ENCODE measurements at places on chromosomes 12 and 14.

DNA sequence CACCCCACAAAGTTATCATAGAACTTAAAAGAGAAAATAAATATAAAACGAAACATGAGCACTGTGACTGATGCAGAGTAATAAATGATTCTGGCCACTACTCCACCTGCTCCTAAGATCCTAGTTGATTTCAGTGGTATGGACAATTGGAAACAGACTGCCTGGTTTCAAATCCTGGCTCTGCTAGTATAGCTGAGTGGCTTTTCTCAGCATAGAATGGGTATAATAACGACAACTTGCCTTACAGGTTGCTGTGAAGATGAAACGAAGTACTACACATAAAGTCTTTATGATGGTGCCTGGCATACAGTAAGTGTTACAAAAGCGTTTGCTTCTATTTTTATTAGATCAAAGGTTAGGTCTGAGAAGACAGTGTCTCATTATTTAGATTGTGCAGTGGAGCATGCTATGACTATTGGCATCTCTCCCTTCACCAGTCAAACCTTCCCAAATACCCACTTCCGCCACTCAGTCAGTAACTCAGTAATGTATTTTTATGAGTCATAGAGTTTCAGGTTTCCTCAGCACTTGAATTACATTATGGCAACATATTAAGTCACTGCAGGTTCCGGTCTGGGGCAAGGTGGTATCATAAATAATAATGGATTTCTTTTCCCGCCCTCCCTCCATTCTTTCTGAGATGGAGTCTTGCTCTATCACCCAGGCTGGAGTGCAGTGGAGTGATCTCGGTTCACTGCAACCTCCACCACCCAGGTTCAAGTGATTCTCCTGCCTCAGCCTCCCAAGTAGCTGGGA is 29.7 kb upstream of the NR2C1 start:
- DNase-seq, result peak; percentile 31

- DNase-seq, result no peak
Measured at GRCh38 chr14:99538275-99538674, 57.1 kb downstream of the CCNK start.

DNA sequence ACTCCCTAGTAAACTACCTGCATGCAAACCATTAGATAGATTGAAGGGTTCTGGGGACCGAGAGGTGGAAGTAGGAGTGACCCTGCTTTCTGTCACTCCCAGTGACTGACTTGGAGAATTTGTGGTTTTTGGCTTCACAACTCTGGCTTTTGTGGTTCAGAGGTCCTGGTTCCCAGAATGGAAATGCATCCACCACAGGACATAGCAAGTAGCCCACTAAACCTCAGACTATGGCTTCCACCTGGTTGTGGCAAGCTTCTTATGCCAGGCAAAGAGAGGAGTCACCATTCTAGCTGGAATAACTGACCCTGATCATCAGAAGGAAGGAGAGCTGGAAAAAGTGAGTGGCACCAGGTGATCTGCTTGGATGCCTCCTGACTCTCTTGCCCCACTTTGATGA is 162.4 kb upstream of the TMEM260 start:
- DNase-seq, result no peak

DNA sequence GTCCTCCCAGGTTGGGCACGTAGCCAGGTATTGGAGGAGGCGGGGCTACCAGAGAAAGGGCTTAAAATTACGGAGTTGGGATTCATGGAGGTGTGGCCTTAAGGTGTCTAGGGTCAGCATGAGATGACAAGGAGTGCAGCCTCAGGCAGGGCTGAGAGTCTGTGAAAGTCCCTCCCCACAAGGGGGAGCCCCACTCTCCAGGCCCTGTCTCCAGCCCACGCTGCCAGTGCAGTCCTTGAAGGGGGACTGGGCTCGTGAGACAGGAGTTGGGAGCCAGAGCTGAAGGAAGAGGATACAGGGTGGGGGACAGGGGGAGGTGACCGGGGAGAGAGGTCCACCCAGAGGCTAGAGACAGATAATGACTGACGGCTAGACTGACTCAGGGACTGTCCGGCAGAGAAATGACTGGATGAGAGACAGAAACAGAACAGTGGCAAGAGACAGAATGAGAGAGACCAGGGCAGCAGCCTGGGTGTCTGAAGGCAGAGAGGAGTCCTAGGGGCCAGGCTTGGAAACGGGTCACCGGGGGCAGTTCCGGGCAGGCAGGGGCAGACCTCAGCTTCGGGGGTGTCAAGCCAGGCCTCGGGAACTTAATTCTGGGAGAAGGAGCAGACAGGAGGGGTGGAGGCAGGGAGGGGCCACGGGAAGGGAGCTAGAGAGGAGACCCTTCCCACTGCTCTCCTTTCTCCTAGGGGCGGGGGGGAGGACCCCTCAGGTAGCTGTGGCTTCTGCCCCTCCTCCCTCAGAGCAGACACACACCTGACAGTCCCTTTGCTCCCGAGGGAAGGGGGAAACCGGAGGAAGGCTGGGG is 970 bp downstream of the CDH24 start:
- peak; percentile 78 for DNase-seq

- DNase-seq, result no peak
Measured at GRCh38 chr14:60691383-60692113, 32.6 kb downstream of the SIX4 start.

DNA sequence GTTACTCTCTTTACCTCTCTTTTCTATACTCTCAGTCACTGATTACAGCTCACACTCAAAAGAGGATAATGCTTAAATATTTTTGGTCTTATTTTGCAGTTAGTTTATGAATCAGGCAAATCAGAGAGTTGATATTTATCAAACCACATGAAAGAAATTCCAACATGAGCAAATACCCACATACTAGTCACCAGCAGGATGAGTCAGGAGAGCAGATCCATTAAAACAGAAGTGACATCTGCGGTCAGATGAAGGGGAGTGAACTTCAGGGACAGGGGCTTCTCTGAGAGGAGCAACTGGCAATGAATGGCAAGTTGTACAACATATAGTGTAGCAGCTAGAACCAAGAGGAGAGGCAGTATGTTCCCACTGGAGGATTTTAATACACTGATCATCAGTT is 258.7 kb downstream of the SYT10 start:
- DNase-seq, result no peak
